ENCODE measurements at places on chromosomes 6 and 20.
A peak's percentile ranks its signal among the peaks of the same experiment; 100 is the strongest.

DNA sequence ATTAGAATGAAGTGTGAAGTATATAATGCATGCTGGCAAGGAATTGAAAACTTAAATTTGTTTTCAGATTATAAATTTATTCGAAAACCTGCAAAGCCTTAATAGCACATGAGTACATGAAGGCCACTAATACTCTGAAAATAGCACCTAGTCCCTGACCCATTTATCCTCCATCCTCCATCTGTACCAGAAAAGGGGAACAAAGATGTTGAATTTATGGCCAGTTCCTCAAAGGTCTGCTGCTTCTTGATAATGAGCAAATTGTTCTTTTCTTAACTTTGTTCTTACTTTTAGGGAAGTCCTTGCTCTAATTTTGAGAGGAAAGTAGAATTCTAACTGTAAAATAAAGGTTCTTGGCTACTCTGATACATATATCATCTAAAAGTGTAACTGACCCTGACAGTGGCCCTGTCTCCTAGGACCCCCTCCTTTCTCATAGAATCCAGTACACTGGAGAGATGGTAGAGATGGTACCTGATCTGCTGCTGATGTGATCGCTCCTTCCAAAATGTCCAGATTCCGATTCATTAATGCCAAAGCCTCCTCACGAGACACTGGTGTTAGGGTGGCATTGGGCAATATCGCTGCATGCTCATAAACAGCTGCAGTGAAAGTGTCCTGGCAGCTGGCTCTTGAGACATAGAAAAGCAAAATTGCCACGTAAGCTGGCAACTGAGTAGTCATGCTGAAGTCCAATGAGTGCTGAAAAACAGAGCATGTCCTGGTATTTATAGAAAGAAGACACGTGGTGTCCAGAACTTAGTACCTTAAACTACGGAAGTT, at the start of gene VNN1:
Gene VNN1 (minus strand): TSS at position 704 of the 783 bp plus-strand sequence. CDS start 20 bp downstream, at position 684.
- no peak for DNase-seq

GRCh38 chr6:147204060-147204785, at the start of gene STXBP5:
Gene STXBP5, plus strand, starts transcription at chr6:147204417. Its CDS starts 116 bp downstream, at chr6:147204533.
- no peak for DNase-seq

DNA sequence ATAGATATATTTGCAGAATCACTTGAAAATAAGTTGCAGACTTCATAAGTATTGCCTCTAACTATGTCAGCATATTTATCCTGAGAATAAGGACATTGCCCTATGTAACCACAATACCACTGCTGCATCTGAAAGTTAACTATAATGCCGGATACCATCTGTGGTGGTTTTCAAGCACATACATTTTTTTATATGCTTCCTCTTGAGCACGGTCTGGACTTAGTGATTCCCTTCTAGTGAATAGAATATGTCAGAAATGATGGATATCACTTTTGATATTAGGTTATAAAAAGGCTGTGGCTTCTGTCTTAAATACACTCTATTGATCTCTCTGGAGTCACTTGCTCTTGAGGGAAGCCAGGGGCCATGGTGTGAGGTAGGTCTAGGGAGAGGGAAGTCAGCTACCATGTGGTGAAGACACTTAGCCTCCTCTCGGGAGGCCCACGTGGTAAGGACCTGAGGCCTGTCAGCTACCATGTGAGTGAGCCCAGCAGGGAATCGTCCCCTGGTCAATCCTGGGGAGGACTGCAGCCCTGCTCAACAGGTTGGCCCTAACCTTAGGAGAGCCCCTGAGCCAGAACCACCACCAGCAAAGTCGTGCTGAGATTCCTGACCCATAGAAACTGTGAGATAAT, 57.5 kb downstream of the CCDC170 start:
- no peak for DNase-seq

DNA sequence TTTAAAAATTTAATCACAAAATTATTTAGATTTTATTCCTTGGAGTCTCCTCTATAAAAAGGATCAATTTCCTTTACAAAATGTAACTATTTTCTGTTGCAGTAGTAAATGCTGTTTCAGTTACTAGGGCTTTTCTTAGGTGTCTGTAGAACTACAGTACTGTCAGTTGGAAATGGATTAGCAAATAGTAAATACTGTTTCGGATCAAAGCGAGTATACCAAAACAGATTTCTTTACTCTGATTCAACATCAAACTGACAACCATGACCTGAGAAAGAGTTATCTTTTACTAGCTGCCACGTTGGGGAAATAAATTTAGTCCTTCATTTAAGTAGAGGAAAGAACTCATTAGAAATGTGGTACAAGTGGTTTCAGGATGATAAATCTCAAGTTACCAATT, 172.5 kb downstream of the HS3ST5 start:
- no peak for DNase-seq

- DNase-seq, result no peak
Measured at GRCh38 chr6:133957780-133958242, 4.8 kb downstream of the TBPL1 start.

- DNase-seq, result no peak
Measured at GRCh38 chr6:111367393-111368088, 115.5 kb downstream of the REV3L start.

GRCh38 chr6:38774929-38775707, 60.0 kb downstream of the DNAH8 start:
- DNase-seq, result no peak

- DNase-seq, result peak; percentile 28
Measured at GRCh38 chr20:35344354-35344837, 52.2 kb upstream of the FAM83C start.

- DNase-seq, result no peak
Measured at GRCh38 chr6:159008656-159009288, 8.8 kb upstream of the RSPH3 start.

DNA sequence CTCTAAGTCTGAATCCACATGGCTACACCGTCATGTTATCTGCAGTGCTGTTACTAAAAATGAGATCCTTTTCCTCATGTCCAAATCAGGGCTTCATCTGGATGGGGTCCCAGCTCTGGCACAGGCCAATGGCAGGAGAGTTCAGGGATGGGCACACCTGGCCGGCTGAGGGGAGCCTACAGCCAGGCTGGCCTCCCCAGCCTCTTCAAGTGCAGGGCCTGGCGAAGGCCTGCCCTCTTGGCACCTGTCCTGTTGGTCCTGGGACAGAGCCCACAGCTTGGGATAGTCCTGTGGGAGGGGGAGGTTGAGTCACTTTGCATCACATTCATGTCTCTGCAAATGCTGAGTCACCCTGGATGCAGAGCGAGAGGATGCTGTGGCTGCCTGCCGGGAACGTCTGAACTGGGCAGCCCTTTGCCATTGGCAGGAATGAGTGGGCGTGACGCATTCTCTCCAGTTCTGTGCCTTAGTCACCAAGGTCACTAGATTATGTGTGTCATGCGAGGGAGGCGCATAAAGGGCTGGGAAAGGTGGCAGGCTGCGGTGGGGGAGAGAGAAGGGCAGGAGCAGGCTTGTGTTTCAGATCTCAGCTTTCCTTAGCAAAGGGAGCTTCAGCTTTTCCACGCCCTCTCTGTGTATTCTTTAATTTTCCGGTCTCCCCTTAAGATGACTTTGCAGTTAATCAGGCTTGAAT, 223.2 kb upstream of the ECI2 start:
- DNase-seq, result no peak

Data from NCI-H1417 treated with DMSO at 0.1 percent for 48 hours (cell line).